AG04449 (cell line): ENCODE measurements at places on chromosomes 12 and 14.

DNA sequence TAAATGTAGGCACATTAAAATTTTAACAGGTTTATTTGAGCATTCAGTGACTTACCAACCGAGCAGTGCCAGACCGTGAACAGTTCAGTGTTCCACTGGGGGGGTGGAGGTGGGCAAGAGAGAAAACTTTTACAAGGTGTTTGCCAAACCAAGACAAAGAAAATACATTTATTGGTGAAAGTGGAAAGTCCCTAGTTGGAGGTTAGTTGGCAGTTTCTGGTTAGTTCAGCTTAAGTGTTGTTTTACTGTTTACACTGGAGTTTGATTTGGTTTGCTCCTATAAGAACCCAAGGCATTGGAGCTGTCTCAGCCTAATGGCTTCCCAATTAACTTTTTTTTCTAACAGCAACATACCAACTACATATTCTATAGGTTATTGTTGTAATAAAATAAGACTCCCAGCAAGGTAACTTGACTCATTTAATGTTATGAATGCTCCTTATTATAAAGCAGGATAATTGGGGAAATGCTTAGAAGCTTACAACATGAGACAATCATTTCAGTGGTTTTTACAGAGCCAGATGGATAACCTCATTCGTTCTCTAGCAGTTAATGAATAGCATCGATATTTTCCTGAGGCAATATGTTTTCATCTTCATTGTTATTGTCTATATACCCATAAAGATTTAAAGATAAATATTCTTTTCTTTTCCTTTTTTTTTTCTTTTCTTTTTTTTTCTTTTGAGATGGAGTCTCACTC, 115.8 kb downstream of the ETNK1 start:
- no peak for DNase-seq

DNA sequence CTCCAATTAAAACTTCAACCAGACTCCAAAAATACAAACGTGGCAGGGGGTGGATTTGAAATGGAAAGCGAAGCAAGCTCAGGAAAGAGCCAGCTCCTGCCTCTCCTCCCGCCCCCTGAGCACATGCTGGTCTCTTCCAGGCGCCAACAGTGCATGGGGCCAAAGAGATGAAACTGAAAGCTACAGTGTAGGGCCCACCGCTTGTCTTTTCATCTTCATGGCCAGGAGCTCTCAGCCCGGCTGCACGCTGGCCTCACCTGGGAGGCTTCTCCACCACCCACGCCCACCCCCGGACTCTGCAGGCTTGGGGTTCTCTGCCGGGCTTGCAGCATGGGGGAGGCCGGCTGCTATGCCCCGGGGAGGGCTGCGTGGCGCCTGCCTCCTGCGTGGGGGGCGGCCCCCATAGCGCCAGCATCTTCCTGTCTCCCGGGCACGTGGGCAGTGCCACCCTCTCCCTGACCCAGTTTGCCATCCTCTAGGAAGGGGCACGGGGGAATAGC, 2.0 kb downstream of the RIMBP2 start:
- no peak for DNase-seq

DNA sequence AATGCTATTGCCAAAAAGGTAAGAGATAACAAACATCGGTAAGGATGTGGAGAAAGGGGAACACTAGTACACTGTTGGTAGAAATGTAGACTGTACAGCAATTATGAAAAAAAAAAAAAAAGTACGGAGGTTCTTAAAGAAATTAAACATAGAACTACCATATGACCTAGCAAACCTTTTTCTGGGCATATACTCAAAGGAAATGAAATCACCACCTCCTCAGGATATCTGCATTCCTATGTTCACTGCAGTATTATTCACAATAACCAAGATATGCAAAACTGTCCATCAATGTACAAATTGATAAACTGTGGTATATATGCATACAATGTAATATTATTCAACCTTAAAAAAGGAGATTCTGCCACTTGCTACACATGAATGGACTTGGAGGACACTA, 60.7 kb downstream of the INSM2 start:
- DNase-seq = no peak

DNA sequence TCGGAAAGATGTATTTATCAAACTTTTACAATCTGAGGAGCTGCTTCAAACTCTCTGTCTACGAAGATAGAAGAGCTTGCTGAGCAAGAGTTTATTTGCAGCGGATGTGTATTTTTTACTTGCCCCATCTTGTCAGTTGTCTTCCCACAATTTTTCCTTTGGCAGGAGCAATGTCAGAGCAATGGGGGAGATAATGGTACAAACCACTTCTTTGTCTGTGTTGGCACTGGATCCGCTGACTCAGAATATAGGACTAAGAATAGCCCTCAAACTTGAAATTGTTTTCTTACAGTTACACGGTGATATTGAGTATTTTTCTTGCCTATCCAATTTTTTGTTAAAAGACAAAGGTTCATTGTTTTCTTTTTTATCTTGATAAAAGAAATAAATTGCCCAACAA, 27.6 kb downstream of the HELB start:
- DNase-seq = no peak

- DNase-seq = peak; percentile 67
Observed at GRCh38 chr12:93302331-93303229, 75.1 kb upstream of the NUDT4 start.

DNA sequence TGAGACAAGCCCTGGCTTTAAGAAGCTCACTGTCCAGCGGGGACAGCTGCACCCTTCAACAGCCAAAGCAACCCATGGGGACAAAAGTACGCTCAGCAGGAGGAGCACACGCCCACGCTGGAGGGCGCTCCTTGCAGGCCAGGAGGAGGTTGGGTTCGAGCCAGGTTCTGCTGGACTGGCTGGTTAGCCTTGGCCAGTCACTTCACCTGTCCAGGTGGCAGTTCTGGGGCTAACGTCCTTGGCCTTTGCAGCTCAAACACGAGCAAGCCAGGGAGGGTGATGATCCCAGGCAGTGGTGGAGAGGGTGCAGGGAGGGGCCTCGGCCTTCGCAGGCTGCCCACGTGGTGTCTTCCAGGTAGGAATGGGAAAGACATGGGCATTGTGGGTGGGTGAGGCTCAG, 13.1 kb downstream of the CHGA start:
- no peak for DNase-seq

DNA sequence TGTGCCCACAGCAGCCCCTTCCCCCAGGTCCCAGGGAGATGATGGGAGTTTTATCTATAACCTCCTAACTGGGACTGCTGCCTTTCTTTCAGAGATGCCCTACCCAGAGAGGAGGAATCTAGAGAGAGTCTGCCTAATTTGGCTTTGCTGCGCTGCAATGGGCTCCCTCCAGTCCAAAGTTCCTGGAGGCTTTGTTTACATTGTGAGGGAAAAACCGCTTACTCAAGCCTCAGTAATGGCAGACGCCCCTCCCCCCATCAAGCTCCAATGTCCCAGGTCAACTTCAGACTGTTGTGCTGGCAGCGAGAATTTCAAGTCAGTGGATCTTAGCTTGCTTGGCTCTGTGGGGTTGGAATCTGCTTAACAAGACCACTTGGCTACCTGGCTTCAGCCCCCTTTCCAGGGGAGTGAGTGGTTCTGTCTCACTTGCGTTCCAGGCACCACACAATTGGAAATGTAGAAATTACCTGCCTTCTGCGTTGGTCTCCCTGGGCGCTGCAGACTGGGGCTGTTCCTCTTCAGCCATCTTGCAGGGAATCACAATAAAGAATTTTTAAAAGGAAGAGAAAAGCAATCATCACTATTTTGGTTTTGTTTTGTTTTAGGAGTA, 262.5 kb downstream of the FOXG1 start:
- DNase-seq = no peak
